NCI-H1694 treated with DMSO at 0.1 percent for 48 hours (cell line): ENCODE measurements at places on chromosomes 2 and 18.

- DNase-seq, result no peak
Observed at GRCh38 chr2:162342841-162343240, 1.1 kb upstream of the GCA start.

DNA sequence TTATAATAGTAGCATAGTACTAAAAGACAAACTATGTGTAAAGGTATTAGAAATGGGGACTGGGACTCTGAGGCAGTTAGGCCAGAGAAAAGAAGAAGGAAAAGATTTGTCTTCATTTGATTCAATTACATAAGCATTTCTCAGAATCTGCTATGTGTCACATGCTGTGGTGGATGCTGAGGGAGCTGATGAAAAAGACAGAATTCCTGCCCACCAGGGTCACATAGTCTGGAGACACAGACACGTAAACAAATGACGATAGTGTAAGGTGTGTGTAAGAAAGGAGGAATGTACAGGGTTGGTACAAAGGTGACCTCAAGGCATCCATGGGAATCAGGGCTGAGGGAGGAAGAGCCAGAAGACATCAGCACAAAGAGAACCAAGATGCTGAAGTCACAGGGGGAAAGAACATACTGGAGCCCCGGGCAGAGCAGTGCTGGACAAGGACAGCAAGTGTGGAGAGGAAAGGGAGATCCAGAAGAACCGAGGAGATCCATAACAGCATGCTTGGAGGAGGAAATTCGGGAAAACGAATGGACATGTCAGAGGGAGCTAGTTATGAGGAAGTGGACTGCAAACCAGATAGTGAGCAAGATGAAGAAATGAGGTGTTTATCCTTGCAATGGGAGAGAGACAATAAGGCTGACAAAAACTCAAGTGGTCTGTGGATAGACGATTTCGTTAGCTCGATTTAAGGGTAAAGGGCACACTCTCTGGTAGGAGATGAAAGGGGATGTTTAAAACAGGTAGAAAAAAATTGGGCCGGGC, 1.2 kb upstream of the MAPRE3 start:
- DNase-seq, result no peak

- DNase-seq, result peak; percentile 2
Observed at GRCh38 chr18:5895876-5896740, 786 bp upstream of the TMEM200C start.

- DNase-seq, result peak; percentile 93
Observed at GRCh38 chr18:37299471-37300304, 265.9 kb downstream of the CELF4 start.

DNA sequence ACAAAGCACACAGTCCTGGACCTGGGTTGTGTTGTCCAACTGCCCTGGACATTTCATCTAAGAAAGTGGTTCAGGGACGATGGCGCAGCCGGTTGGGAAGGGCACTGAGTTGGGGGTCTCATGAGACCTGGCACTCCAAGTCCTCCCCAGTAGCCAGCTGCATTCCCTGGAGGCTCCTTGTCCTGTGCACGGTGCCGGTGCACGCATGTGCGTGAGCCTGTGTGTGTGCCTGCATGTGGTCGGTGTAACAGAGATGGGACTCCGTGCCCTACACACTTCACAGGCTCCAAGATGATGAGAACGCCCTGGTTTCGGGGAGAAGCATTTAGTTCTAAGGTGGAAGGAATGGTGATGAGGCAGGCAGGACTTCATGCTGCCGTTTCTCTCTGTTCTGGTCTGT, 124.9 kb upstream of the PXDN start:
- DNase-seq, result no peak

DNA sequence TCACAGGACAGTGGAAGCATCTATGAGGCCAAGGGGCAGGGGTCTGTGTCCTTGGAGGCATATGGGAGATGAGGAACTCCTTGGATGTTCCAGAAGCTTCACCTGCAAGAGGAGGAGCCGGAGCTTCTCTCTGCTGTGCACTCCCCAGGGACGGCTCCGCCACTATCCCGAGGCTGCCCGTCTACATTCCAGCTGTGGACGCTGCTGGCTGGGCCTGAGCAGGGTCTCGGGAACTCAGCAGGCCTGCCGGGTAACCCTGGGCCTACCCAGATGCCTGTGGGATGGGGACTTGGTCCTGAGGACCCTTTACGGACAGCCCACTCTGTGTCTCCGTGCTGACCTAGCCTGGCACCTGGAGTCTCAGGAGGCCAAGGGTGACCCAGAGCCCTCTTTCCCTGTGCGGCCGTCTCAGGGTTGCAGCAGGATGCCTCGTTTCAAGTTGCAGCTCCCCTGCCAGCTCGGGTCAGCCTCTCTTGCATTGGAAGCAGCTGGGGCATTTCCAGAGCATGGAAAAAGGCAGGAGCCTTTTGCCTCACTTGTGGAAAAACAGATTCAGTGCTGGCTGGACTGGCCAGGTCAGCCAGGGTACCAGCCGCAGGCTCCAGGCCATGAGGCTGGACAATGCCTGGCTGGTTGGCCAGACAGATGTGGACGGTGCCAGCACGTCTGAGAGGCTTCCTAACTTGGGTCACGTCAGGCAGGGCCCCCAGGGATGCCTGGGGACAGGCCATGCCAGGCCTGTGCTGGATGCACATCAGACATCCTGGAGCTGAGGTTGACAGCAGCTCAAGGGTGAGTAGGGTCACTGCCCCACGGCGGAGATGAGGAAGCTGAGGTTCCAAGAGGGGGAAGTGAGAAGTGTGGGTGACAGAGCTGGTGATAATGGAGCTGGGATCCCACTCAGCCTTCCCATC, 41.5 kb downstream of the SCTR start:
- no peak for DNase-seq

- no peak for DNase-seq
Observed at GRCh38 chr2:240903191-240904060, 2.7 kb upstream of the CROCC2 start.

DNA sequence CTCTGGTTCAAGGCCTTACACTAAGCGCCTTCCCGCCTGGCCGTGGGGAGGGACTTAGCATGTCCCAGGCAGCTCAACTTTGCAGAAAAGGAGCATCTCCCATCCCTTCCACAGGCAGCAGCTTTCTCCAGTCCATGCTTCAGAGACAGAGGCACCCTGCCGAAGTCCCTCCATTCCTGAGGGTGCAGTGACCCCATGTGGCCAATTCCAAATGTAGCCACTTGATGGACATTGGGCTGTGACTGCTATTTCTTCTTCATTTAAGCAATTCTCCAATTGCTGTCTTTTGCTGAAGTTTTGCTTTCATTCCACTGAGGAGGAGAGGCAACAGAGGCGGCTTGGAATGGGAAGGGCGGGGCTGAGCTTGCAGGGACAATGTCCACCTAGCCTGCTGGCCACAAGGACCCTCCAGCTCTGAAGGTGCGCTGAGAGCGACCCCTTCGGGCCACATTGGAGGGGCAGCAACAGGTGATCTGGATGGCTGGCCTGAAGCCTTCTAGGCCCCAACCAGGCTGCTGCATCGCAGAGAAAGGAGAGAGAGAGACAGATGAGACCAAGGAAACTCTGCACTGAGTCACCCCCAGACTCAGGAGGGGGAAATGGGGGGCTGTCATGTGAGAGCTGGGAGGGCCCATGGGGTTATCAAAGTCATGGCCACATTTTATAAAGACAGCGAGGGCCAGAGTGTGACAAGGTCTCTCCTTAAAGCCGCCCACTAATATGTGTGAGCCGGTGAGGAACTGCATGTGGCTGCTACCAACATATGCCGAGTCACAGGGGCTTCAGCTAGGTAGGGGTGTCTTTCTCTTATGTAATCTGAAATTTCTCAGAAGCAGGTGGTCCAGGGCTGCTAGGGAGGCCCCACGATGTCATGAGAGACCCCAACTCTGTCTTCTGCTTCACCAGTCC, 61.3 kb downstream of the LONRF2 start:
- DNase-seq, result peak; percentile 64

DNA sequence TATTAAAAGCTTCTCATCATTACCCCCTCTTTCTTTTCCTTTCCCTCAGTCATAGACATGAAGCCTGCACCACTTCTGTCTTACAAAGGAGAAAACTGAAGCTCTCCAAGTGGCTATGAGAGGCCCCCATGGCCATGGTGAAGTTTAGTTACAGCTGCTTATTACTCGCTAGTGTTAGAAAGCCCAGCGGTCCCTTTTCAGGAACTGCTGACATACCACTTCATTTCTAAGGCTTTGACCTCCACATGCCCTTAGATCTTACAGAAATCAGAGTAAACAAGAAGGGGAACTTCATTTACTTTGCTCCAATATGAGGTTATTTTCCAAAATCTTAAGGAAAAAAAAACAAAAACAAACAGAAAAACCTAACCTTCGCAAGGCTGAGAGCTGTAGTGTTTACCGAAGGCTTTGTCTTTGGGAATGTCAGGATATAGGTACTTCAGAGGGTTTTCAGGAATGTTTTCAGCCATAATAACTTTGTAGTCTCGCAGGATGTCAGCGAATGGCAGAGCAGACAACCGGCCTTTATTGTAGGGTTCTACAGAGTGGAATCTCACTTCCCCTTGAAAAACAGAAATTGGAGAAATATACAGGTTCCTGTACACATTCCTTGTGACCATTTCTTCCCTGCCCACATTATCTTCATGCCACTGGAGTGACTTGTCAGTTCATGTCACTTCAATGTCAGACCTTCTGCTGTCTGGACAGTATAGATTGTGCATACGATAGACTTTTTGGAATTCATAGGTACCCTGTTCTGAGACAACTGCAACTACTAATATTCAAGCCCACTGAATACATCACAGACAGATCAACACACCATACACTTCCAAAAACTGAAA, 18.8 kb upstream of the STAT1 start:
- DNase-seq, result no peak

DNA sequence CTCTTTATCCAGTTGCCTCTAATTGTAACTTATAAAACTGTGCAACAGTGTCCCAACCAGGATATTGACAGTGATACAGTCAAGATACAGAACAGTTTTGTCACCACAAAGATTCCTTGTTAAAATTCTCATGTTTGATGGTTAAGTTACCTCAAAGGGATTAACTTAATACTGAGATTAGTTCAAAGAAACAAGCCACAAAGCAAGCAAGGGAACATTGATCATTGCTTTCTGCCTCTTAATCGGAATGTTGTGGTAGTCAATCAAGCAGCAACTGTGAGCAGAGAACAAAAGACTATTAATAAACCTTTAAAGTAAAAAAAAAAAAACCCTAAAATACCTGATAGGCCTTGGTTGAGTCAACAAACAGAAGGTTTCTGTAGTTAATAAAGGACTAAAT, 352.3 kb downstream of the PARD3B start:
- no peak for DNase-seq

GRCh38 chr2:162731917-162732804, 106.4 kb downstream of the KCNH7 start:
- DNase-seq, result no peak

DNA sequence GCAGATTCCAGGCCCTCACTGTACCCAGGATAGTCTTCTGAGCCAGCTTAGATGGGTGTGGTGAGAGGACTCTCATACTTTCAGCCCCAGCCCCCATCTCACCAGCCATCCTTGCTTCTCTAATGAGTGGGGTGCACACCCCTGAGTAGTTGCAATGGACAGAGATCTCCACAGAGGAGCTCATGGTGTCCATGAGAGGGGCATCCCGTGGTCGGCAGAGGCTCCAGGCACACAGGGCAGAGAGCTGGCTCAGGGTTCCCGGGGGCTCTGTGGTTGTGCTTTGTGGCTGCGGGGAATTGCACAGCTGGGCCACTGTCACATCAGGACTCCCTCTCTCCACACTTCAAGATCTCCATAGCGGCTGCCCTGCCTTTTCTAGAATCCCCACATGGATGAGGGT, 226.0 kb upstream of the PXDN start:
- DNase-seq, result no peak

GRCh38 chr2:157160111-157160510, 97.4 kb upstream of the GALNT5 start:
- DNase-seq, result no peak

DNA sequence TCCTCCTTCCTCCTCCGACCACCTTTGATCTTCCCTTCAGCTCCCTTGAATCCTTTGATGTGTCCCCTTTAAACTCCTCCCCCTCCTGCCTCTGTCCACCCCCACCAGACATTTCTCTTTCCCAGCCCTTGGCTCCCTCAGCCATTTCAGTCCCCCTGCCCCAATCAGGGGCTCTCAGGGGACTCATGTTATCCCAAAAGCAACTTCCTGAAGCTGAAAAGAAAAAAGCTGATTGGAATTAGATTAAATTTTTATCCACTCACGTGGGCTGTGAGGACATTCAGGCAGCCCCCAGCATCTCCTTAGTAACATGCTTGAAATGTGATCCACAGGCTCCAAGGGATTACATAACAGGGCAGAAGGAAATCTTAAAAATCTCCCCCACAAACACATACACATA, 81.3 kb downstream of the NEURL3 start:
- DNase-seq, result no peak

GRCh38 chr2:134227666-134228065, 26.2 kb upstream of the MGAT5 start:
- no peak for DNase-seq

DNA sequence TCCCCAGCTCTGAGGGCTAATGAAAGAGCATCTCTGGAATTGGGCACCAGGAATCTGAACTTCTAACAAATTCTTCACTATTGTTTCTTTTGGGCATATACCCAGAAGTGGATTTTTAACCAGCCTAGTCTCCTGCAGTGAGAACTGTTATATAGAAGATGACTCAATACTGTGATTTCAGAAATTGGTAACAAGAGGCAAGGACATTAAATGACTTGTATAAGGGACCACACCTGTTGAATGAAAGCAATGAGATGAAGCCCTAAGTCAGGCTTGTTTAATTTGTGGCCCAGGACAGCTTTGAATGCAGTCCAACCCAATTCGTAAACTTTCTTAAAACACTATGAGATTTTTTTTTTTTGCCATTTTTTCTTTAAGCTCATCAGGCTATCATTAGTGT, 57.9 kb downstream of the EPC2 start:
- no peak for DNase-seq
